ENCODE measurements at places on chromosomes 3 and 15. TPM values are rescaled to one million over a fixed set of nuclear protein-coding genes. Genes with fewer than 3 reads are reported as not detected.

GRCh38 chr15:60005352-60006202 lies 1.5 kb downstream of the FOXB1 start:
- no peaks in the 10 kb centered on the region for H3K4me1 ChIP-seq
- DNase-seq = no peak
- no peaks in the 10 kb centered on the region for H3K36me3 ChIP-seq
- peak overlapping the region; percentile 37 for H3K4me3 ChIP-seq
- no peak overlapping the region for H3K27ac ChIP-seq

Gene ACAP2
- 53.5 TPM for total RNA-seq

DNA sequence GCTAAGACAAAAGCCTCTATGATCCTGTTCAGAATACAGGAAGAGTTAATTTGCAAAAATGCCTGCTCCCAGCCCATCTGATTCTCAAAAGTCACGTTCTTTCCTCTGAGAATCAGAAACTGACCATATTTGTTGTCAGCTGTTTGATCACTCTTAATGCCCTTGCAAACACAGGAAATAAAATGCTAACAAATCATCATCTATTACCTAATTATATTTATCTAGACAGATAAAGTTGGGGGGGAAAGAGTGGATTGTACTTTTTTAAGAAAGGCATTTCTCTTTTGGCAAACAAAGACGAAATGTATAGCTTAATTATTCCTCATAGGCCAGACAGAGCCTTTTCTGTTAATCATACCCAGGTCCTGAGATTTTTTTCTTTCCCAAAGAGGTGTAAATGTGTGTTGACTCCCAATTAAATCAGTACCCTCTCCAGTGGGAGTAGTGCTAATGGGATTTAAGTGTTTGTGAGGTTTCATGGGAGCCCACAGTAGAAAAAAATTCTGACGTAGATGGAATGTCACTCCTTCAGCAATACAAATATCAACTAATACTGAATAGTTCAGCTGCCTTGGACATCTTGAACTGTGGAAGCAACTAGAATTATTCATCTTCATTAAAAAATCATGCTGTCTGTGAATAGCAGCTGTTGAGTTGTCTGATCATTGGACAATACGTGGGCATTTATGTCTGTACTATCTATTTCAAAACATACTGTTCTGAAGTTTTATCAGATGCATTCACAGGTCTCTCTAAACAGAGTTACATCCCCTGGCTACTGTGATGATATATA lies 22.5 kb upstream of the BNIP2 start:
- H3K4me1 ChIP-seq = no peaks in the 10 kb centered on the region
- no peak overlapping the region for H3K27ac ChIP-seq
- H3K36me3 ChIP-seq = no peaks in the 10 kb centered on the region

- H3K36me3 ChIP-seq = no peaks in the 10 kb centered on the region
- peaks cover 53% of the 10 kb centered on the region for H3K4me1 ChIP-seq
- no peak for DNase-seq
- H3K4me3 ChIP-seq = no peak overlapping the region
- no peak overlapping the region for H3K27ac ChIP-seq
Observed at GRCh38 chr3:188389711-188390342, 235.9 kb downstream of the LPP start.

- H3K4me1 ChIP-seq = no peaks in the 10 kb centered on the region
- no peaks in the 10 kb centered on the region for H3K27me3 ChIP-seq
- no peaks in the 10 kb centered on the region for H3K36me3 ChIP-seq
- no peak for DNase-seq
- H3K27ac ChIP-seq = no peak overlapping the region
Observed at GRCh38 chr3:189419038-189419437, 212.2 kb upstream of the TP63 start.
